ENCODE measurements at places on chromosomes 3 and 15.

DNA sequence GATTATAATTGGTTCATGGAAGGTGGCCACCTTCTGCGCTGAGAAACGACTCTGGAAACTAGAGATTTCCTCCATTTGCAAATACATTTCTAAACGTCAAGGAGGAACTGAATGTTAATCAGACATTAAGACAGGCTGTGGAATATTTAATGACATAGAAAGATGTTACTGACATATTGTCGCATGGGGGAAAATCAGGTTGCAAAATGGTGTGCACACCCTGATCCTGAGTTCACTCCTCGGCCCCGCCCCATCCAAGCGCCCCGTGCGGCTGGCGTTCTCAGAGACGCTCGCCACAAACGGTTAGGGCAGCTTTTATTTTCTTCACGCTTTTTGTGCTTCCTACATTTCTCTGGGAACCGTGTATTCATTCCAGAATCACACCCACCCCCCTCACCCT is 10.7 kb downstream of the H1-8 start:
- no peak for DNase-seq

DNA sequence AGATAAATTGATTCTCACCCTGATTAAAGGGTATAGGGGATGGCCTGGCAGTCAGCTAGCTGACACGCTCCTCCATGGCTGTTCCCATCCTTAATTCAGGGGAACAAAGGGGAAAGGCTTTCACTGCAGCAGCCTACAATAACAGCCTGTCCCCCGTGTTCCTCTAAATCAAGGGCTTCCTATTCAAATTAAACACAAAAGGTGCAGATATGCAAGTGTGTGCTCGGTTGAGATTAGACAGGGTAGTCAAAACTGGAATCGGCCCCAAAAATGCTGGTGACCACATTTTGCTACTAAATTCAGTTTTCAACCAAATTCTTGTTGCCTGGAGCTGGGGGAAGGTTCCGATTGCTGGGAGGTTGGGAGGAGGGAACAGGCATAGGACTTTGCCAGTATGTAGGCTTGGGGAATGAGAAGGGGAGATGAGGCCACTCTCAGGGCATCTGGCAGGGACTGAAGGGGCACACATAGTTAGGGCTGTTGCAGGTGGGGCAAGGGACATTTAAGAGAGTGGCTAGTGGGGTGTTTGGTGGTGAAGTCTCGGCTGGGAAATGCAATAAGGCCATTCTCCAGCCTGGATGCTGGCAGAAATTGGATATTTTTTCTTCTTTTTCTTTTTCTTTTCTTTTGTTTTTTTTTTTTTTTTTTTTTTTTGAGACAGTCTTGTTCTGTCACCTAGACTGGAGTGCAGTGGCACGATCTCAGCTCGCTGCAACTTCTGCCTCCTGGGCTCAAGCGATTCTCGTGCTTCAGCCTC is 32.9 kb upstream of the CTSH start:
- no peak for DNase-seq

DNA sequence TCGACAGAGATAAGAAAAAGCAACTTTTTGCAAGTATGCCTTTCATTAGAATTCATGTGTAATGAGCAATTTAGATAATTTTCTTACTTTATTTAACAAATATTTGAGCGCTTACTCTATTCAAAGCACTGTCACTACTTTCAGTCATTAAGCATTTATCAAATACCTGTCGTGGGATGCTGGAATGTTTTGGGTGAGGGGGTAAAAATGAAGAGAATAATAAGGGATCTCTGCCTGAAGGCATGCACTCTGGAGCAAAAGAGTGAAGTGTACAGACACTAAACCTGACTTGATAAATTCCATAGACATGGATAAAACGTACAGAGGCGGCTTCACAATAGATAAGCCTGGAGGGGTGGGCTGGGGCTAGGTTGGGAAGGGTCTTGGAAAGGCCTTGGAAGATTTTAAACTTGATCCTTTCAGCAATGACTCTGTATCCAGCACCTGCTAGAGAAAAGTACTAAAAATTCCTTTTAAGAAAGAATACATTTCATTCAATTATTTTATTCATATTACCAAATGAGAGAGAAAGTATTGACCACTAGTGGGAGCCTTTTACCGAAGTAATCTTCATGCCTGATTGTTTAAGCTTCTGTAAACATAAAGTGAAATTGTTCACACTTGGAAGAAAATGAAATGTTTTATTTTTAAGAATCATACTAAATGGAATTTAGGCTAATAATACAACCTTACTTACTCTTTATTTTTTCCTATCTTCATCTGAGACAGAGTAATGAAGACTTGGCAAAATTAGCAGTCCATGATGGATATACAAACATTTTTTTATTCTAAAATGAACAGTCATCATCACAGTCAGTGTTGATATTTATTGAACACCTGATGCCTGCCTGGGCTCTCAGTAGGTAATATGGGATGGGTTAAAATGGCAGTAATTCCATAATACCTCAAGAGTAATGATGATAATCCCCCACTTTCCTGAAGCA is 113.2 kb downstream of the PPP2R3A start:
- no peak for DNase-seq

DNA sequence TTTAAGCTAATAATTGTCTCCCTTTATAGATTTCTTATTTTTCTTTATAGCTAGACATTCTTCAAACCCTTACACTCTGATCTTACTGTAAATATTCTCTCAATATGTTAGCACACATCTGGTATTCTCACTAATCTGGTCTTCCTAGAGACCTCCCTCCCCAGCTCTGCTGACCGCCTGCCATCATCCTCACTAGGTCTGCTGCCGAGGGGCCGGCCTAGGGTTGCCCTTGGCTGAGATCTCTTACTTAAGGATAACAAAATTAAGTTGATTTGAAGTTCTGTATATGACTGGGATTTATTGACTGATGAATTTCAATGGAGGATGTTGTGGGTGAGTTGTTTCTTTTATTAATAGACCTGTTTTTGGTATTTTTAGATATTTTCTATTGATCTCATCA is 586.6 kb downstream of the NAALADL2 start:
- DNase-seq: no peak

- DNase-seq: no peak
These were observed 324.2 kb upstream of the ATP11B start for GRCh38 chr3:182469086-182469485.

- DNase-seq: no peak
These were observed 43.5 kb downstream of the PTH1R start for GRCh38 chr3:46921041-46921440.

DNA sequence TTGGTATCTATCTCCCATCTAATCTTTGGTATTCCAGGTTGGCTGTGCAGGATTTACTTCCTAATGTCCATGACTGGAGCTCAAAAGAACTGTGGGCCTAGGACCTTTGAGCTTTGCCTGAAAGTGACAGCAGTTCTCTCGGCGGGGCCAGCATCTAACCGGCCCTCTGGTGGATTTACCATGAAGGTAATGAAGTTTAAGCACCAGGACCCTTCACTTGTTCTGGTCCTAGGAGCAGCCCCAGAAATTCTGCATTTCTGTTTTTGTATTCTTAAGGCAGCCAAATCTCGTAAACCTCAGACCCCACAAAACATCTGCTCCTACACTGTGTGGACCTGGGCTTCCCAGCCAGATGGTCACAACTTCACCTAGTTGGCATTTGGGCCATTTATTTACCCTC is 13.0 kb downstream of the CALML4 start:
- DNase-seq: no peak

DNA sequence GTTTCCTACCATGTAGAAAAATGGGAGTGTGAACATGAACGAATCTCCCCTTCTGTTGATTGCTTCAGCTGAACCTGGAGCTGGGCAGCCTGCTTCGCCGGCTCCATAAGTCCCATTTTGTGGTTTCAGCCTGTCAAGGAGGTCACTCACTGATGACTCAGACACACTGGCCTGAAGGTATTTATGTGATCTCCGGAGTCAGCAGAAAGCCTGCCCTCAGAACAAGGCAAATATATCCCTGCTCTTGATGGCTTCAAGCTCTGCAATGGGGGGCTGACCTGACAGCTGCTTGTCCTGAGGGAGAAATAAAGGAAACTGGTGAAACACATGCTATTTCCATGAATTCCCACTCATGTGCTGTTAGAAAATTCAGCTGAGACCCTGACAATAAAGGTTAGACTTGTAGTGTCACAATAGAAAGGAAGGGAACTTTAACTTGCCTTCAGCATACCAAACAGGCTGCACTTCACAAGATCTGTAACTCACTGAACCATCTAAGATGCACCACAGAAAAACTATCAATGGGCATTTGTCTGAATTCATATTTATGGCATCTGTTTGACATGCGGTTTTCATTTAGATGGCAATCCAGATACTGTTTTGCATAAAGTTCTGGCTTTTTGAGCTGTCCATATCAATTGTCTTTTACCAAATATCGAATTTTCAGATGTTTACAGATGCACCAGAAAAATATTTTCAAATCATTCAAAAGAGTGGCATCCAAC is 282.0 kb upstream of the VEPH1 start:
- no peak for DNase-seq

- DNase-seq: no peak
These were observed 6.7 kb downstream of the P2RY12 start for GRCh38 chr3:151377768-151378385.

- DNase-seq: no peak
These were observed 20.7 kb downstream of the USP13 start for GRCh38 chr3:179673523-179673922.

DNA sequence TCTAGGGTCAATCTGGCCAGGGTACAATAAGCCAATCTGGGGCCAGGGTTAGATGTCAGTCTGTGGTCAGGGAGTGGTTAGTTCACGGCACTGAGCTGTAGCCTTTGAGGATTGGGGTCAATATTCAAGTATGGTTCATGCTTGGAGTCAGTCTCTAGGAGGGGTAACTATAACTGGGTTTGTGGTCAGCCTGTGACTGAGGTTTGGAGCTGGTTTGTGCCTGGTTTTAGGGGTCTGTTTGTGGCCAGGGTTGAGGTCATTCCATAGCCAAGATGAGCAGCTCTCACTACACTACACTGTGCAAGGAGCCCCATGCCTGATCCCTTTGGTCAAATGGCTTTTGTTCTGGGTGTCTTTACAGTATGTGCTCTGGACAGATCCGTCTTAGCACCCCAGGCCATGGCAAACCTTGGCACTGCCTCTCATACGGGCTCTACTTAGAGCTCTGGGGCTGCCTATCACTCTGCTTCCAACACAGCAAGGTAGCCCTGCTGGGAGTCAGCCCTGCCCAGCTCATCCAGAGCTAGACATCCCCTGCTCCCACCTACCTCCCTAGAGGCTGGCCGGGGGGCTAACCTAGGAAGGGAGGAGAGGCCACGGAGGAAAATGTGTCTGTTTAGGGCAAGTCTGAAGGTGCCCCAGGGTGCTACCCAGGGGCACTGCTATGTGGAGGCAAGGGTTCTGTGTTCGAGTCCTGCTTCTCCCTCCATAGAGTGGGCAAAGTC is 63.3 kb upstream of the CORO2B start:
- no peak for DNase-seq

- no peak for DNase-seq
These were observed 21.6 kb upstream of the PLXNA1 start for GRCh38 chr3:126961191-126961790.

- no peak for DNase-seq
These were observed 57.9 kb upstream of the DLG1 start for GRCh38 chr3:197356275-197356674.

DNA sequence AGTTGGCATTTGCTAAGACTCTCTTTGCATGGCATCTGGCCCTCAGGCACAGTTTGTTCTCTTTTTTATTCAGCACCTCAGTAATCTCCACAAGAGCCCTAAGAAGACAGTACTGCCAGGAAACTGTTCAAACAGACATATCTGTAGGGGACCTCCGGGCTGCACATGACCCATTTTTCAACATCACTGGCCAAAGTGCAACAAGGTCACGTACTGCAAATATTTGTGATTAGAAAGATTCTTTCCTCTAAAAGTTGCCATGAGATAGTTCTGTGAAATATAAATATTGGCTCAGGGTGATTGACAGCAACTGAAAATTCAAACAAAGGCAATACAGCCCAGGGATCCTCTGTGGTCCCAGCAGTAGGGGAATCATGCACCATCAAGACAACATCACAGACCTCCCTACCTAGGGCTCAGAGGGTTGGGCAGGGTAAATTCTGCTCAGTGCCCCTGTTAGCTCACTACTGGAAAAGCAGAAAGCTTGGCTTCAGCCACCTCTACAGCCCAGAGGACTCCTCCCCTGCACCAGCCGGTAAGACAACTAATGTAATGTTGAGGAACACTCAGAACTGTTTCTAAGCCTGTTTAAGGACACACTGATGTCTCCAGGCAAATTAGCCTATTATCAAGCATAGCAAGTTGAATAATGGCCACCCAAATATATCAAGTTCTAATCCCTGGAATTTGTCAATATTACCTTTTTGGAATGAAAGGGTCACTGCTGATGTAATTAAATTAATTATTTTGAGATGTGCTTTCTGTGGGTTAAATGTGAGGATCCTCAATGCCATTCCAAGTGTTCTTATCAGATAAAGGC is 117.4 kb upstream of the LPP start:
- no peak for DNase-seq

GRCh38 chr15:31324806-31325594 is 1.6 kb upstream of the KLF13 start:
- DNase-seq: no peak

- DNase-seq: no peak
These were observed 22.0 kb upstream of the MUC20 start for GRCh38 chr3:195698647-195699387.

DNA sequence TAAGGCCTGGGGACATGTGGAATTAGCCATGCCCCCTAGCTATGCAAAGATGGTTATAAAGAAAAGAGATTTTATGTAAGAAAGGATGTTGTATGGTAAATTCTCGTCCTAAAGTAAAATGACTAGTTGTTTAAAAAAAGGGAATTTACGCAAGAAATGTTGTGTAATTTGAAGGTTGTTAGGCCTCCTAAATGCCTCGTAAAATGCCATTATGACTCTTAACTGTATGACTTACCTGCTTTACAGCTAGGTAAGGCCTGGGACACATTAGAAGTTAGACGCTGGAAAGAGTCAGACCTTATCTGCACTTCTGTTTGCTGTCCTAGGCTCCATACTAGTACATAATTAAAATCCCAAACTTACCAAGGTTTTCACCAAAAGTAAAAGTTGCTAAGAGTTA is 17.5 kb upstream of the HHATL start:
- no peak for DNase-seq

- DNase-seq: no peak
These were observed 87.5 kb upstream of the MYO5C start for GRCh38 chr15:52383100-52383588.

- DNase-seq: no peak
These were observed 62.7 kb downstream of the SLMAP start for GRCh38 chr3:57818772-57819171.

DNA sequence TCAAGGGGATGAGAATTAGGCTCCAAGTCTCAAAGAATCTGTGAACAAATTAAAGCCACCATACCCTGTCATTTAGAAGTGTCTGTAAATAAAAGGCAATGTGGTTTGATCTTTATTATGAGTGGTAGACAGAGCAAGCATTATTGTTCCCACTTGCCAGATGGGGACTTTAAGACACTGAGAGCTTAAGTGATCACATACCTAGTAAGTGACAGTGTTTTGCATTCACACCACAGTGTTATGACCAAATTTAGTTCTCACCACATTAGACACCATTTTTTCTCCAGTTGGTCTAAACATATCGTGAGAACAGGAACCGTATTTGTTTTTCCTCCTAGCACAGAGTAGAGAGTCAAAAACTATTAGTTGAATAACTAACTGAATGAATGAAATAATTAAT is 13.2 kb upstream of the ZBED2 start:
- DNase-seq: no peak
